ENCODE measurements at places on chromosomes 2 and 18.

GRCh38 chr18:58315739-58316215 lies 271.8 kb downstream of the NEDD4L start:
- DNase-seq: no peak

GRCh38 chr2:178910005-178910404 lies 102.8 kb upstream of the TTN start:
- no peak for DNase-seq

- no peak for DNase-seq
These were observed 2.5 kb upstream of the DNAJC10 start for GRCh38 chr2:182713601-182714000.

DNA sequence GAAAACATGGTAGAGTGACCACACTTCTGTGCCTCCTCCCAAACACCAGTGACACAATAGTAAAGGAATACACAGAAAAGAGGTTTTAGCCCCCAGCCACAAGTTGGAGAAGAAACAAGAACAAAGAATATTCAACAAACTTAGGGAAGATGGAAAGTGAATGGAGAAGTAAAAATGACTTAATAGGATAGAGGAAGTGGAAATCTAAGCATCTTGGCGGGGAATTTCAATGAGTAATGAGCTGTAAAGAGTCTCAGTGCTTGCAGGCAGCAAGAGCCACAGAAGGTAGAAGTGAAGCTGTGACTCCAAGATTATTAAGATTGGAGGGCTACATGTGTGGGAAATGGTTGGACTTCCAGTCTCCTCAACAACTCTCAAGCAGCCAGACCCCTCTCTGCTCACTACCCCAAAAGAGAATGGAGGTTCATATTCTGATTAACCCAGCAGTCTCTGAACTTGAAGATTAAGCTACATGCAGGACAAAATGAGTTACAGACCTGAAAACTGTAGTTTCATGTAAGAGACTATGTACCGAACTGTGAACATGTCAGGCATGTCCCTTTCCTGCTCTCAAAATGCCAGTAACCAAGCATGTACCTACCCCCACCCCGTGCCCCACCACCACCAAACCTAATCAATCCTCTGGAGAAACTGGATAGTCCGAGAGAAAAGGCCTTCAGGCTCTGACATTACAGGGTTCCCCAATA lies 16.9 kb upstream of the HNRNPLL start:
- no peak for DNase-seq

DNA sequence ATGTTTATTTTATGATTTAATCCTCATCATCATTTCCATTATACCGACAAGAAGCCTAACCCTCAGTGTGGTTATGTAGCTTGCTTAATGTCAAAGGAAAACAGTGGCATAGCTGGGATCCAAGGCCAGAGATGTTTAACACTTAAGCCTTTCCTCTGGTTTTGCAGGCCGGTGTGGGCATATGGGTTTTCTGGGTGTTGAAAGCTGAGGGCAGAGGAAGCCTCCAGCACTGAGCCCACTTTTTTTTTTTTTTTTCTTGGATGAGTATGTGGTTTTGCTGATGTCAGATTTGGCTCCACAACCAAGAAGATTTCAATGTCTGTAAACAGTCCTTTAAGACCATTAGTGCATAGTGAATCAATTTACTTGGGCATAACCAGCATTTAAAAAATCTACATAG lies 41.3 kb downstream of the LHCGR start:
- DNase-seq: no peak

DNA sequence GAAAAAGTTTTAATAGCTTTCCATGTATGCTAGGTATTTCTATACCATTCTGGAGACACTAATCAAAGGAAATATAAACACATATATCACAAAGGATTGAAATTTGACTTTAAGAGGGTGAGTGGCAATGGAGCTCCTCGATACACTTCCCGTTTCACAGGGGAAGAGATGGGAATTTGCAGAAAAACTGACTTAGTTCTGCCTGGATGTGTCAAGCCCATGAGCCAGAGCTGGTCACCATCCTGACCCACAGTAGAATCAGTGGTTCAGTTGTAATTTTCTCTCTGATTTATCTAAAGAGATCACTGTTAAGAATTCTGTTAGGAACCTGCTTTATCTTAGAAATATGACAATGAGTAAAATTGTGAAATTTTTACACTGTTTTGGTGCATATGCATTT lies 34.2 kb downstream of the PLCL1 start:
- no peak for DNase-seq

GRCh38 chr2:123438251-123438650 lies 586.8 kb upstream of the CNTNAP5 start:
- no peak for DNase-seq

GRCh38 chr18:48583573-48583972 lies 44.7 kb downstream of the CTIF start:
- DNase-seq: no peak

DNA sequence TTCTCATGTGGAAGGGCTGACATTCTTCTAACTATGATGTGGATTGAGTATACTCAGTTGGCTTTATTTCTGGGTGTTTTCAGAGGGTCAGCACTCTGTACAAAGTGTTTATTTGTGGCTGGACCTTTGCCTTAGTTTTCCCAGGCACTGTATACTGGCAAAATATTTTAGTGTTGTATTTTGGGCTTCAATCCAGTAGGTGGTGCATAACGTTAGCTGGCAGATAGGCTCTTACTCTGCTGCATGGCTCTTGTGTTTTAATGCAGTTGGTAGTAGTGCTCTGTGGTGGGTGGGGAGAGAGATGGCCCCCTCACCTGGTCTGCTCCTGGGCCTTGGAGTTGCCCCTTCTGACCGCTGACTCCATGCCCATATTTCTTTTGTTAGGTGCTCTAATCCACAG lies 75.6 kb upstream of the REG3A start:
- no peak for DNase-seq

DNA sequence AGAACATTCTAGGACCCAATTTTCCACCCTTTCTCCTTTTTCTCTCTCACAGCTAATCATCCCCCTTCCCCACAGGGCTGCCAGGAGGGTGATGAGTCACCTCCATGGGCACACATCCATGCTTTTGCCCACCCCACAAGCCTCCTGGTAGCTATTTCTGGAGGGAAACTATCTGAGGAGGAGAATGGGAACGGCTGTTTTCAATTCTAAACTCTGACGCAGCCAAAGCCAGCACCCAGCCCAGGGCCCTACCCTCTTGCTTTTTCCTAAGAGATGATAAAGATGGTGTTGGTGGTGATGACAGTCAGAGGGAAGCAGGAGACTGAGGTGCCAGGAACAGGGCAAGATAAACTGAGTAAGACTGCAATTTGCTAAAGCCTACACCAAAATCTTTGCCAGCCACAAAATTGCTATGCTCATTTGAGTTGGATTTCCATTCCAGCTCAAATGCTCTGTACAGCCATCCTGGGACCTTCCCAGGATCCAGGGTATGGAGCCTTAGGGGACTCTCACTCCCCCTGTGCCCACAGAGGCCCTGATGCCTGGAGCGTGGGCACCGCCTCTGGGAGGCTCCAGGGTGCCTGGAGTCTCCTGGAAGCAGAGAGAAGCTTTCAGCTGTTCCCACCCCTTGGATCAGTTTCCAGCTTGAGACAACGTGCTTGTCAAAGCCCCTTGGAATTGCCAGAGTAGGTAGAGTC lies 62.0 kb upstream of the FZD7 start:
- DNase-seq: no peak

DNA sequence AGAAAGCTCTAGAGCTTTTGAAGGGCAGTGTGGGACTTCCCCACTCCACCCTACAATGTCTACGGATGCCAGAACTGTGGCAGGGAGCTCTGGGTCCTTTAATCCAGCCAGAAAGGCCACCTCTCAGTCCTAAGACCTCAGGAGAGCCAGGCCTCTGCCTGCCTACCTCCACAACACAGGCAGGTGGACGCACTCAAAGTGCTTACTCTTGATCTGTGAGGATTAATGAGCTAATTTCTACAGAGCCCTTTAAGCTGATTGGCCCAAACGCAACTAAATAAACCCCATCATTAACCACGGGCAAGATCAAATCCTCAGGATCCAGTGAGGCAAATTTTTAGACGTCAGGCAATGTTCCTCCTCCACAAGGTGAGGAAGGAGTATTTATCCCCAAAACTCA lies 8.1 kb downstream of the STK39 start:
- no peak for DNase-seq

DNA sequence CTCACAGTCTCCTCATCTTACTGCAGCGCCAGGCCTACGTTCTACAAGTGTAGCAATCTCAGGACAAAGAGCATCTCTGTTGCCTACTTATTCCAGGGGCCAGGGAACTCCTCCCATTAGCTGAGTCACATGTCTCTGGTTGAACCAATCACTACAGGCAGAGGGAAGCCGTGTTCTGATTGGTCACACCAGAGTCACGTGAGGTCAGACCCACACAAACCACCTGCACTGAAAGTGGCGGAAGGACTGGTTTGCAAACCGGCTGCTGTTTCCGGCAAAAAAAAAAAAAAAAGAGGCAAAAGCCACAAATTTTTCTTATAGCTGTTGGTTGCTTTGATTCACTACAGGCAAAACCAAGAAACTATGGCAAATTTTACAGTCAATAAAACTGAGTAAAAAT lies 21.9 kb upstream of the USP14 start:
- no peak for DNase-seq

All from GM12892 (cell line).